ENCODE measurements at places on chromosomes 6 and 20. TPM values are rescaled to one million over a fixed set of nuclear protein-coding genes. Genes with fewer than 3 reads are reported as not detected.

The EBF4 gene
- total RNA-seq = not detected

The SAPCD1 gene
- total RNA-seq = 15.4 TPM

The LRRC1 gene
- total RNA-seq = 3.6 TPM

The CLIC5 gene
- 1.8 TPM for total RNA-seq

The GGT7 gene
- total RNA-seq = 6.0 TPM

Data from activated CD8-positive, alpha-beta T cell treated with anti-CD3 and anti-CD28 coated beads, Interleukin-2, amount 10 ng/mL, durations not matched to agents 7 days and 5 days (primary cell).